ENCODE measurements at places on chromosomes 11 and 22.

DNA sequence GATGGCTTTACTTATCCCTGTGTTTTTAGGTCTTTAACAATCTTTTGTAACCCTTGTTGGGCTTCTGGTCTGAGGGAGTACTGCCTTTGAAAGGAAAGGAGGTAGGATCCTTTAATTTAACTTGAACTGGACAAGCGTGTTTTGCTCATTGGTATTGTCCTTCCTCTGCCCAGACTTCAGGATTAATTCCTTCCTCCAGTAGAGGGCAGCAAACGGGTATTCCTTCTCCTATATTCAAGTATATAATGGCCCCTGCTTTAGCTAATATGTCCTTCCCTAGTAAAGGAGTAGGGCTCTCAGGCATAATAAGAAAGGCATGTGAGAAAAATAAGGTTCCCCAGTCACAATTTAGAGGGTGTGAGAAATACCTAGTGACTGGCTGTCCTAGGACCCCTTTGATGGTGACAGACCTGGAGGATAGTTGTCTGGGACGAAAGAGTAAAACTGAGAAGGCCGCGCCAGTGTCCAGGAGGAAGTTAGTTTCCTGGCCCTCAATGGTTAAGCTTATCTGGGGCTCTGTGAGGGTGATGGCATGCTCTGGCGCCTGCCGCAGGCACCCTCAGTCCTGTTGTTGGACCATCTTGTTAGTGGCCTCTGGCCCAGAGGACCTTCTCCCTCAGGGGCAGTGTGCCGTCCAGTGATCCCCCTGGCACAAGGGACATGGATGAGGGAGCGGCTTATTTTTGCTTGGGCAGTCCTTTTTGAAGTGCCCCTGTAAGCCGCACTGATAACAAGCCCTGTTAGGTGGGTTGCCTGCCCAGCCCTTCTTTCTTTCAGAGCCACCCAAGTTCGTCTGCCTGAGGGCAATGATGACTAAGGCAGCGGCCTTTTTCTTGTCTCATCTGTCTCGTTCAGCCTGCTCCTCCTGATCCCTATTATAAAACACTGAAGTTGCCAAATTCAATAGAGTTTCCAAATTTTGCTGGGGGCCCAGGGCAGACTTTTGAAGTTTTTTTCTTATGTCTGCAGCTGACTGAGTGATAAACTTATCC, 51.8 kb downstream of the C11orf71 start:
- DNase-seq = peak; percentile 14

GRCh38 chr22:49749227-49749626, 78.4 kb downstream of the BRD1 start:
- DNase-seq = no peak

DNA sequence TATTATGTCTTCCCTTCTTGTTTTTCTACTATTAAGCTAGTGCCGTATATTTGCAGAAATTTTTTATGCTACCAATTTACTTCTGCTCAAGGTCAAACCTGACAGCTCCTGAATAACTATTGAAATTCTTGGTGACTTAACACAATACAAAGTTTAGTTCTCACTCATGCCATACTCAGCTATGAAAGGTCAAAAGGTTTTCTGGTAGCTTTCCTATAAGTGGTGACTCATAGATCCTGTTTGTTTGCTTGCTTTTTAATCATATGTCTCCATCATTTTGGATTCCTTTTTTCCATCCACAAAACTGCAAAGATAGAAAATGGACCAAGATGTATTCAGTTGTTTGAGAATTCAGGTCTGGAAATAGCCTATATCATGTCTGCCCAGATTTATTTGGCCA, 855.8 kb upstream of the LRRC4C start:
- DNase-seq = no peak

GRCh38 chr11:130816546-130817329, 99.5 kb downstream of the SNX19 start:
- no peak for DNase-seq

- no peak for DNase-seq
Observed at GRCh38 chr22:42635531-42635930, 4.9 kb downstream of the ATP5MGL start.

DNA sequence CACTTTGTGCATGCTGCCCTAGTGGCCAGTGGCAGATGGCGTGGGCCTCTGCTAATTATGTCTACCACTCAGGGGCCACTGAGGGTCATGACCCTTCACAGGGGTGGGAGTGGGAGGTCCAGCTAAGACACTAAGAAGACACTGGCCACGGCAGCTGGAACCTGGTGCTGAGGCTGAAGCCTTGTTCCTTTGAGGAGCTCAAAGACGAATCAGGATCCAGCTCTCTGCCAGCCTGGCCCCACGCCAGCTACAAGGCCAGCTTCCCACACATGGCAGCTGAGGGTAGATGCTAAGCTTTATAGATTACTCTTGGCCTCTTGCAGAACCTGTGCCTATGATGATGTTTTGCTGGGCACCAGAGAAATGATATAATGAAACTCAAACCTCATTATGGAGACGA, 226.3 kb downstream of the DSCAML1 start:
- DNase-seq = no peak

Data from COLO829 (cell line).